ENCODE measurements at places on chromosomes 16 and 17.

DNA sequence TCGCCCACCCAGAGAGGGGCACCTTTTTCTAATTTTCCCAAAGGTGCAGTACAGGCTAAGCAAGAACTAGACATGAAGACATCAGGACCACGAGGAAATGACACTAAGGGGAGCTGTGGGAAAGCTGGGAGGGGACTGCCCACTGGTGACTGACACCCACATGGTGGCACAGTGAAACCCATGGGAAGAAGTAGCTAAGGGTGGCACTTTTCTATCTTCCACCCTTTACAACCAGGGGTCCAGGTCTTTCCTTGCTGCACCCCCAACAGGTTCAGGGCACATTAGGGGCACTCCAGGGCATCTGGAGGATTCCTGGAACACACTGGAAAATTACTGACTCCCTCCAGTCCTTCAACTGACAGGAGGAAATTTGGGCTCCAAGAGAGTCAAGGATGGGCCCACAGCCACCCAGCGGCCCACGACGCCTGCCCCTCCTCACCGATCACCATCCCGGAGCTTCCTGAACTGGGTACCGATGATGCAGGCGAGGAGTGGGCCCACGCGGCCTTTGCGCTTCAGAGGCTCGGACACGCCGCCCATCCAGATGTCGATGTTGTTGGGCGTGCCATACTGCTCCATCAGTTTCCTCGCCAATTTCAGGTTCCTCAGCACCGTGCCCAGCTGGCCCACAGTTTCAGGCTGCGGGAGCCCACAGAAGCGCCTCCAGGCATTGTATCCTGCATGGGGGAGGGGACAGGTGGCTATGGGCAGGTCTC is 9.4 kb downstream of the MPO start:
- no peak for DNase-seq

GRCh38 chr16:31201582-31202413 is 762 bp downstream of the PYCARD start:
- no peak for DNase-seq

GRCh38 chr16:4372578-4373355 is 1.1 kb downstream of the VASN start:
- DNase-seq, result no peak

DNA sequence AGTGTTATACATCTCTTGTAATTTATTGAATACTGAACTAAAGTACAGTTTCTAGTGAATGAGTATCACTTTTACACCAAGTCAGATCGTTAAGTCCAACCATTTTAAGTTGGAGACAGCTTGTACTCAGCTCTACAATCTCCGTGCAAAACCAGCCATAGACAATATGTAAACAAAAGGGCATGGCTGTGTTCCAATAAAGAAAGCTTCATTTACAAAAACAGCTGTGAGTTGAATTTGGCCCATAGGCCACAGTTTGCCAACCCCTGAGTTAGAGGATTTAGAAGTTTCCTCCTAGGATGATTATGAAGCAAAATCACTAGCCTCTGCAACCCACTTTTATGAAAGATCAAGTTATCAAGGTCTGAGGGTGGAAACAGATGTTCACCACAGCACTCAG is 105.7 kb upstream of the RCVRN start:
- no peak for DNase-seq

- DNase-seq, result no peak
Observed at GRCh38 chr16:49580751-49581303, 207.2 kb downstream of the C16orf78 start.

GRCh38 chr17:41823580-41823979 is 10.8 kb downstream of the FKBP10 start:
- no peak for DNase-seq

- DNase-seq, result no peak
Observed at GRCh38 chr16:19860166-19861041, 24.2 kb downstream of the GPRC5B start.

GRCh38 chr16:80274576-80275191 is 266.1 kb upstream of the DYNLRB2 start:
- no peak for DNase-seq

DNA sequence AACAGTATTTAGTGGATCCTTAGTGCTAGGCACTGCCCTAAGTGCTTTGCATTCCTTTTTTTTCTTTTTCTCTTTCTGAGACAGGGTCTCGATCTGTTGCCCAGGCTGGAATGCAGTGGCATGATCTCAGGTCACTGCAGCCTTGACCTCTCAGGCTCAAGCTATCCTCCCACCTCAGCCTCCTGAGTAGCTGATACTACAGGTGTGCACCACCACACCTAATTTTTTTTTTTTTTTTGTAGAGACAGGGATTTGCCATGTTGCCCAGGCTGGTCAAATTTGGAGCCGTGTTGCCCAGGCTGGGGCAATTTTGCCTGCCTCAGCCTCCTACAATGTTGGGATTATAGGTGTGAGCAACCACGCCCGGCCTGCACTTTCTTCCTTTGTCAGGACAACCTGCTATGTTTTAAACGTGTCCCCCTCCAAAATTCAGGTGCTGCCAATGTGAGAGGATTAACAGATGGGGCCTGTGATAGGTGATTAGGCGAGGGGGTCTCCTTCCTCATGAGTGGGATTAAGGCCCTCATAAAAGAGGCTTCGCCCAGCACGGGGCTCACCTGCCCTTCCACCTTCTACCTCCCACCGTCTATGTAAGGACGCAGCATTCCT is 5.4 kb downstream of the NQO1 start:
- no peak for DNase-seq

- DNase-seq, result no peak
Observed at GRCh38 chr17:73902416-73903181, 258.4 kb upstream of the SDK2 start.

DNA sequence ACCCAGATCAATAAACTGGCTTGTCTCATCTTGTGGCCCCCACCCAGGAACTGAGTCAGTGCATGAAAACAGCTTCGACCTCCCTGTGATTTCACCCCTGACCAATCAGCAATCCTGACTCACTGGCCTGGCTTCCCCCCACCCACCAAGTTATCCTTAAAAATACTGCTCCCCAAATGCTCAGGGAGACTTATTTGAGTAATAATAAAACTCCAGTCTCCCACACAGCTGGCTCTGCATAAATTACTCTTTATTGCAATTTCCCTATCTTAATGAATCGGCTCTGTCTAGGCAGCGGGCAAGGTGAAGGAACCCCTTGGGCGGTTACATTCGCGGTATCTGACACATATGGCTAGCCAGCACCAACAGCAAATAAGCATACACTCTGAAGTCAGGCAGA is 9.8 kb upstream of the RABEP1 start:
- DNase-seq, result peak; percentile 38

DNA sequence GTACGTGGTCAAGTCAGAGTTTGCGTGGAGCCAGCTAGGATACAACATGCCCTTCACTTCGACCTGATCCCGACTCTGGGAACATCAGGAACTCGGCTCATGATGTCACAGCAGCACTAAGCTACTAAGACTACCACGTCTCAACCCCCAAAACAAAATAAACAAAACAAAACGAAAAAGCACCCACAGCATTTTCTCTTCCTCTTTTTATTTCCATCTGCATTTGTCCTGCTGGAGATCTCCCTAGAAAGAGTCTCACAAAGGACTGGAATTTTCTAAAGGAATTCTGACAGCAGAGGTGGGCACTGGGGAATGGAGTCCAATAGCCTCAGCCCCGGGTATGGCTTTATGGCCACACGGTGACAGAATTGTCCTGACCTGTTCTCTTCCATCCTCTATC is 196.6 kb downstream of the SALL1 start:
- DNase-seq, result no peak

DNA sequence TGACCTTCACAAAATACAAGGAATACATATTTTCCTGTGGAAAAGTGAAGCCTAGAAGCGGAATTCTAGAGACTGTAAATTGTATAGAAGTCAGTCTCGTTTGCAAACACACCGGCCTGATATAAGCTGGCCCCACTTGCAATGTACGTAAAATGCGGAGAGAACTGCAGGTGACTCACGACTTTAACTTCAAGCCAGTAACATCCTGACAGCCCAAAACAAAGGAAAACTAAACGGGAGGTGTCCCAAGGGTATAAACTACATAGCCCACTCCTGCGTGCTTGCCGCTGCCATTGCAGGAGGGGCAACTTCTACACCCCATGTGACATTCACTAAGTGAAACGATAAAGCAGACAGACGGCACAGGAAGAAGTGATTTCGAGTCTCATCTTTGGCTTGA is 101.6 kb downstream of the CYTH1 start:
- DNase-seq, result no peak

GRCh38 chr16:1899641-1900451 is 18.4 kb downstream of the HS3ST6 start:
- no peak for DNase-seq

DNA sequence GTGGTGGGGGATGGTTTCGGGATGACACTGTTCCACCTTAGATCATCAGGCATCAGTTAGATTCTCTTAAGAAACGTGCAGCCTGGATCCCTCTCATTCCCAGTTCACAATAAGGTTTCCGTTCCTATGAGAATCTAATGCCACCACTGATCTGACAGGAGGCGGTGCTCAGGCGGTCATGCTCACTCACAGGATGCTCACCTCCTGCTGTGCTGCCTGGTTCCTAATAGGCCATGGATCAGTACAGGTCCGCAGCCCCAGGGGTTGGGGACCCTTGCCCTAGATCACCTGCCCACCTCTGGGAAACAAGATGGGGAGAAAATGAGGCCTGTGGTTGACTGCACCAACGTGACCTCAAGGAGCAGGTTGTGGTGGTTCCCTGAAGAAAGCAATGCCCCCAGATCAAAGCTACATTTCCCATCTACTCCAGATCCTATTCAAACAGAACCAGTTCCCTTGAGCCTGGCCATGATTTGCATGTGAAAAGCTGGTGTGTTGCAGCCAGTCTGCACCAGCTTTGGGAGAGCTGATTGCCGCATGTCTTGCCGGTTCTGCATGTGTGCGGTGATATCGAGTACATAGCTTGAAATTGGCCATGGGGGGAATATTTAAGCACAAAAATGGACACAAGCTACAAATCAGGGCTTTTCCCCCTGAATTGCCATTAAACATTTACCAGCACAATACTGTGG is 183.2 kb upstream of the HSBP1 start:
- no peak for DNase-seq

GRCh38 chr17:69059458-69060175 is 1.1 kb downstream of the ABCA9 start:
- DNase-seq, result no peak

GRCh38 chr16:84774810-84775209 is 45.0 kb upstream of the CRISPLD2 start:
- DNase-seq, result no peak

DNA sequence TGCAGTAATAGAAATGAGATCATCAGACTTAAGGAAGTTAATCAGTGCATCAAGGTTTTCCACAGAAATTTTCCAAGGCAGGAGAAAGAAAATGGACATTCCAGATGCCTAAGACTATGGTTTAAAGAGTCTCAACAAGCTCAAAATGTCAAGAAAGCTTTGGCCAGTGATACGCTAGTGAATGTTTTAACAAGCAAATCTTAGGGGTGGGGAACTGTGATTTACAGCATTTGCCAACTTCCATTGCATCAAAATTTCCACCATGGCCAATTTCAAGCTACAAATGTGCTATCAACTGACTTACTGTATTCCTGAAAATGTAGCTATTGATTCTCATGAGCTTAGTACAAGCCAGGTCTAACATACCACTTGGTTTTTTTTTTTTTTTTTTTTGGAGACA is 82.4 kb upstream of the CLEC3A start:
- DNase-seq, result no peak

DNA sequence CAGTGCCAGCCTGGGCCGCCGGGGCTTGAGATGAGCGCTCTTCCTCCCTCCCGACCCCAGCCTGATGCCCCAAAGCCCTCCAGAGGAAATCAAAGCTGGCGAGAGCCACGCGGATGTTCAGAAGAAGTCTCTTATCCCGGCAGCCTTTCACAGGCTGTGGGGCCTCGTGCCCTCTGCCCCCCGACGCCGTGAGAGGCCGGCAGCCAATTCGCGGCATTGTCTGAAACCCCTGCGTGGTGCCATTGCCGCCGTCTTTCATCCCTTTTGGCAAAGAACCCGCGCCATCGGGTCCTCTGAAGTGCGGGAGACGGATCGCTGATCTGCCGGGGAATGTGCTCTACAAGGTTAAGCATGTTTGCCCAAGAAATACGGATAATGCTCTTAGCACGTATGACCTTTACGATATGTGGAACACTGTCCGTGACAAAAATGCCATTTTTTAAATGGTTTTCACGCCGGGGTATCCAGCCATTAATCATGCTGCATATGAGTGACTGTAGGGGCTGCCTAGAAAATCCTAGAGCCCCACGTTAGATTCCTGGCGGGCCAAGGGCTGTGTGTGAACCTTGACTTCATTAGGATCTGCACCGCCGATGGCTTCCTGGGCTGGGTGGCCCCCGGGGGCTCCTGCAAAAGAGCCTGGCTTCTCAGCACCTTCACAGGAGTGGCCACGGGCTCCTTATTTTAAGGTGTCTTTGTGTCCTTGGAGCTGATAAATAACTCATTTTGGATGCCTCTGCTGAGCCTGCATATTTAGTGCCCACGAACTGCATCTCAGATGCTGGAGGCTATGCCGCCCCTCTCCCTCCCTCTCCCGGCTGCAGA is 165.1 kb upstream of the TNRC6C start:
- DNase-seq, result no peak

DNA sequence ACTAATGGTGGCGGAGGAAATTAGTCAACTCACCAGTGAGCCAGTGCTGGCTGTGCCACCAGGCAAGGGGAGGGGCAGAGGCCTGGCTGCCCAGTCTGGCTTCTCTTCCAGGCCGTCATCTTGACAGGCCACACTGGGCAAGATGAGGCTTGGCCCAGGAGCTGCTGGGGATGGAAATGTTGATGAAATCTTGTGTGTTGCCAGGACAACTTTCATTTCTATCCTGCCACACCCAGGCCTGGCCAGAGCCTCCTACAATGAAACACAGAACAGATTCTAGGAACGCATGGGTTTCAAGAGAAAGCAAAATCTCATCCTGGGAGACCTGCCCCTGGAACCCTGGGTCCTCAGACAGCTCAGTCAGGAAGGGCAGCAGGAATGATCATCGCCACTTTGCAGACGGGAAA is 9.3 kb downstream of the HEXIM2 start:
- DNase-seq, result no peak

- no peak for DNase-seq
Observed at GRCh38 chr17:75205793-75206163, 299 bp downstream of the NUP85 start.

DNA sequence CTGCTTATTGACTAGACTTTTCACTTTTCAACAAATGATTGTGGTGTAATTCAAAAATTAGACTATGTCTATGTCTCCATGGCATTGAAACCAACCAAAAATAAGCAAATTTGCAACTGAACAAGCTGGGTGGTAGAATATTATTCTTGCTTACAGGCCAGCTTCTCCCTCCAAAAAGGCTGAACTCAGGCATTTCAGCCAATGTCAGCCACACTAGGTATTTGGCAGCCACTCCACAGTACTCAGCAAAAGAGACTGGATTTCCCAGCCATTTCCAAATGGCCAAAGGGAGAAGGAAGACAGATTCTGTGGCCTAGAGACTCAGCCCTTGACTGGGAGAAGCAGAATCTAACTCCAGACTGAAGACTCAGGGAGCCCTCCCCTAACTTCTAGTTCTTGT is 121.8 kb upstream of the IRX5 start:
- no peak for DNase-seq

All from stimulated activated CD4-positive, alpha-beta T cell treated with anti-CD3 and anti-CD28 coated beads, TNF-alpha, amount 100 ng/mL, for 48 hours (primary cell).